ENCODE measurements at places on chromosomes 13 and 19.
A peak's percentile ranks its signal among the peaks of the same experiment; 100 is the strongest.

GRCh38 chr13:29594303-29594709 lies 1.2 kb downstream of the SLC7A1 start:
- DNase-seq = peak; percentile 31

- DNase-seq = no peak
Observed at GRCh38 chr13:110266983-110267382, 40.0 kb downstream of the COL4A1 start.

GRCh38 chr19:50486823-50487515 lies 10.3 kb upstream of the GARIN5A start:
- DNase-seq = peak; percentile 76

- no peak for DNase-seq
Observed at GRCh38 chr13:50090211-50090610, 75.0 kb downstream of the KCNRG start.

DNA sequence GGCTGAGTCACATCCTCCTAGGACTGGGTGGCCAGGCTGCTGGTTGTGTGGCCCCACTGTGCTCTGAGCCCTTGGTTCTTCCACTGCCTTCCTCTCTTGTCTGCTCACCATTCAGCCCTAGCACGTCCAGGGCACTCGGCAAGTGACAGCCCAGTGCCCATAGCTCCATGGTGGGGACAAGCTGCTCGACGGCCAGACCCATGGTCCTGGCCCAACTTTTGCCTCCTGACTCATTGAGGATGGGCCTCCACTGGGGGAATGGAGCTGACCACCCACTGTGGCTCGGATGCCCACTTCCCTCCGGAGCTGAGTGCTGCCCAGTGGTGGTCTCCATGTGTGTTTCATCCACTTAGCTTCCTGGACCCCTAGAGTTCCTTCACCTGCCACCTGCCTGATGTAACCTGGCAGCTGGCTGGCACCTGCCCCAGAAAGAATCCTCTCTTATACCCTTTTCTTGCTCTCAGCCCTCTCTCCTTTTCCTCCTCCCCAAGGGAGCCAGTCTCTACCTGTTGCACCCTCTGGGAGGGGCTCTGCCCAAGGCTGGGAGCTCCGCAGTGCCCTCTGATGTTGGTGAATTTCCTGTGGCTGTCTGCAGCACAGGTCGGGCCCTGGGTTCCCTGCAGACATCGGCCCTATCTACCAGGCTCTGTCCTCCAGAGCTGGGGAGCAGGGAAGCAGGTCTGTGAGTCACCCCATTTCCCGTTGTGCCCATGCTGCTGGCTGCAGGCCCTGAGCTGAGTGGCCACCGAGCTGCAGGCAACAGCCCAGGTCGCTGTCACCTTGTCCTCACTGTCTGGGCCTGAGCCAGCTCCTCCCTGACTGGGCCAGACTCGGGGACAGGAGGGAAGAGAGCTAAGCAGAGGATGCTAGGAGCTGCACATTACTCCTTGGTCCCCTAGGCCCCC lies 7.4 kb downstream of the CHST8 start:
- DNase-seq = no peak

DNA sequence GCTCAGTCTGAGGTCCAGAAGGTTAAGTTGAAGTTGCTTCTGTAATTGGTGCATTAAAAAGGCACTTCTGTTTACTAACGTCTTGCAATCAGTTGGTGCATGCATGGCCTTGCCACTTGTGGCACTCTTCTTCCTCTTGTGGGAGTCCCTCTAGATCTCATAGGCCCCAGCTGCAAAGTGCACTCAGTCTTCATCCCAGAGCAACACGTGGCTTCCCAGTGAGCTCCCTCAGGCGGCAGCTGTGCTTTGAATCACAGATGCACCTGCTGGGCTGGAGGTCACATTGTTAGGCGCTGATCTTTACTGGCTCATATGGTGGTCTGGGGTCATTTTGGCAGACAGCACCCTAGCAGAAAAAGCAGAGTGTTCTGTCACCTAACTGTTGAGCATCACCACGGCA lies 215.7 kb downstream of the ZNF536 start:
- DNase-seq = no peak

DNA sequence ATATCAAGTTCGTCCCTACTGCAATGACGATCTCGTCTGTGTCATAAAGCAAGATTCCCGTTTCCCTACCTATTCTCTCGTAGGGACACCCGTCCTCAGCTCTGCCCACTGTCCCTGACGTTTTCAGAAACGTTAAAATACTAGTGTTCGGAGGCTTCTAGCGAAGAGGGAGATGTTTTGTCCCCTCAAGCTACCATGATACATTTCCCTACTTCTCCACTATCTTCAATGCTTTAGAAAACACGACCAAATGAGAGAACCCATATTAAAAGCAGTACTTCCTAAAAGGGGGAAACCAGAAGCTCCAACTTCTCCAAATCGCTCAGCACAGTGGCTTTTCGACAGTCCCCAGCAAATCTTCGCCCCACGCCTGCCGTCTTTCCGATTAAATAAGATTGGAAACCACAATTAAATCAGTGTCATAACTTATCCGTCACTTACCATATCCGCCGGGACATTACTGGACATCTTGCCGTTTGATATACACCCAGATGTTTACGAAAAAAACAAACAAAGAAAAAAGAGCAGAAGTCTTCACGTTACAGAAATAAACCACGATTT lies 1.3 kb downstream of the UBL3 start:
- peak; percentile 29 for DNase-seq

GRCh38 chr13:66410314-66410713 lies 819.8 kb downstream of the PCDH9 start:
- DNase-seq = no peak

DNA sequence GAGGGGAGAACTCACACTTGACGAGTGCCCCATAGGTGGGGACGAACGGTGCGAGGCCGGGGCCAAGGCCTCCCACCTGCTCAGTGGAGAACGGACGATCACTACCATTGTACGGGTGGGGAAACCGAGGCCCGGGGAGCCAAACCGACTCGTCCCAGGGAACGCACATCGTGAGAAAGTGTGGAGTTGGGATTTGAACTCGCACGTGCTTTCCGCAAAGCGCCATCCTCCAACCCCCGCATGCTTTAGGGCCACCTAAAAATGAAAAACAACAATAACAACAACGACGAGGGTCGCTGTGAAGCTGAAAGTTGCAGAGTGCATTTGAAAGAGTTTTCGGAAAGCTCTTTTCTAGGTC lies 458 bp downstream of the ARHGEF1 start:
- DNase-seq = no peak

GRCh38 chr13:78198419-78198818 lies 279.8 kb upstream of the EDNRB start:
- no peak for DNase-seq

DNA sequence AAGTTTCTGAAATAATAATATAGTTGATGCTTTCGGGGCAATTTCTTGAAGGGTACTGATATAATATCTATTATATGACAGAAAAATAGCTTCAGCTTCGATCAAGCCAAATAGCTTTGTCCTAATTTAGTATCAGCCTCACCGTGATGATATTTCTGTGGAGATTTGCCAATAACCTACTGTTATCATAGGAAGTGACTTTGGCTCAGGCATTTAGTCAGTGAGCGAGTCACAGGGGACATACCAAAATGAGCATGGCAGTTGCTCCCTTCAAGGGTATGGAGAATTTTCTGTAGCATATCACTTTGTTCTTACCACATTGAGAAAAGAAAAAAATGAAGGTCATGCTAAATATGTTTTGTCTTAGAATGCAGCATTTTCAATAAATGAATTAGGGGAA lies 767.6 kb upstream of the SLITRK1 start:
- no peak for DNase-seq

- no peak for DNase-seq
Observed at GRCh38 chr19:35246466-35247092, 2.2 kb upstream of the LSR start.

DNA sequence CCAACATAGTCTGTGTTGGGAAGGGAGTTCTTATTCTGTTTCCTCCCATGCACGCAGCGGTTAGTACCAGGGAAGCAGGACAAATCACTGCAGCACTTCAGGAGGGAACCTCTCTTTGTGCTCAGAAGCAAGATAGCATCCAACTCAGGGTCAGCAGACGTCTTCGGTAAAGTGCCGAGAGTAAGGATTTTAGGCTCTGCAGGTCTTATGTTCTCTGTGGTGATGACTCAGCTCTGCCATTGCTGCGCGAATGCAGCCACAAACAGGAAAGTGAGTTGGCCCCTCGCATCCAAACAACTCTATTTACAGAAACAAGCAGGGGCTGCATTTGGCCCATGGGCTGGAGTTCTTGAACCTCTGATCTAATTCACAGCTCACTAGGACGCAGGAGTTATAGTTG lies 122.1 kb upstream of the SPATA13 start:
- no peak for DNase-seq

- no peak for DNase-seq
Observed at GRCh38 chr19:56106397-56106849, 14.7 kb downstream of the ZNF787 start.

DNA sequence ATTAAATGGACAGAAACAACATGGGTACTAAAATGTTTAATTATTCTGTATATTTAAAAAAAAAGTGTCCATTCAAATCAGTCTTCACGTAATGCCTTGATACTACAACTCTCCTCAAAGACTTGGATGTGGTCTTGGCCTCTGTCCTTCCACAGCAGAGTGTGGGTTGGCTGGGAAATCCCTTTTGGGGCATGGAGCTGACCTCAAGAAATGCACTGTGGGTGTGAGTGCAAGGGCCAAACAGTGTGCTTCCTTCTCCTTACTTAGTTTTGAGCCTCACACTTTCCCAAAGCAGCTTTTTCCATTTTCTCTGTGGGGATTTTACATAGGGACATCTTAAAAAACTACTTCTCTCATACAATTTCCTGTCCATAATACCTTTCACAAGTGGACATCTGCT lies 607.4 kb downstream of the EFNB2 start:
- no peak for DNase-seq

- DNase-seq = no peak
Observed at GRCh38 chr19:30207357-30207756, 164.8 kb upstream of the ZNF536 start.

GRCh38 chr19:21434967-21435544 lies 38.1 kb downstream of the ZNF493 start:
- no peak for DNase-seq

GRCh38 chr13:113734826-113735125 lies 24.2 kb upstream of the TMEM255B start:
- DNase-seq = no peak

DNA sequence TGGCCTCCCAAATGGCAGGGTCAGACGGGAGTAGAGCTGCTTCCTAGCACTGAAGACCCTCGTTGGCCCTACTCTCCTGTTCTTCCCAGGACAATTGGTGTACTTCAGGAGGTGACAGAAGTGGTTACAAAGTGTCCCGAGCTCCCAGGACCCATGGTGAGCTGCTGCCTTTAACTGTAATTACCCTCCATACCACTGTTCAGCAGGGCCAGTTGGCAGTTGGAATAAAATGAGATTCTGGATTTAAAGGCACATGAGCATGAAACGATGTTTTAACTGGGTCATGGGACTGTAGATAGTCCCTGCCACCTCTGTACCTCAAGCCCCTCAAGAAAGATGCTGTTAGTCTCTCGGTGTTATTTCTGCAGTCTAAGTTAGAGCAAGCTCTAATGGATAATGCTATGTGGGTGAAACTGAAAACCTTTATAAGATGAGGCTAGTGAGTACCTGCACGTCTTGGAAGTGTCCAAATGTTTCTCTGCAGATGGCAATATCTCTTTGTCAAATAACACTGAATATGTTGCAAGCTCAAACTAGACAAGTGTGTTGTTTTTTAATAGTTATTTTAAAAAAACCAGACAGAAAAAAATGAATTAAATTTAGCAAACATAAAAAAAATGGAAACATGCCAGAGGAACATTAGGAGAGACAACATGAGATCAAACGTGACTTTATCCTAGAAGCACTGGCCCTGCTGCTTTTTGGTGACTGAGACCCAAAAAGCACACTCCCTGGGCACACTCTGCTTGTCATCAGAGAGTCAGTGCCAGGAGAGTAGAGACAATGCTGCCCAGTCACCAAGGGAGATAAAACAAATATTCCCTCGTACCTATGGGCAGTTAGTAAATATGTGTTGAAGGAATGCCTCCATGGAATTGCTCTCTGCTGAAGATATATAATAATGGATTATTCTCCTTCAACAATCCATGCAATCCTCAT lies 266.3 kb downstream of the LMO7 start:
- no peak for DNase-seq

DNA sequence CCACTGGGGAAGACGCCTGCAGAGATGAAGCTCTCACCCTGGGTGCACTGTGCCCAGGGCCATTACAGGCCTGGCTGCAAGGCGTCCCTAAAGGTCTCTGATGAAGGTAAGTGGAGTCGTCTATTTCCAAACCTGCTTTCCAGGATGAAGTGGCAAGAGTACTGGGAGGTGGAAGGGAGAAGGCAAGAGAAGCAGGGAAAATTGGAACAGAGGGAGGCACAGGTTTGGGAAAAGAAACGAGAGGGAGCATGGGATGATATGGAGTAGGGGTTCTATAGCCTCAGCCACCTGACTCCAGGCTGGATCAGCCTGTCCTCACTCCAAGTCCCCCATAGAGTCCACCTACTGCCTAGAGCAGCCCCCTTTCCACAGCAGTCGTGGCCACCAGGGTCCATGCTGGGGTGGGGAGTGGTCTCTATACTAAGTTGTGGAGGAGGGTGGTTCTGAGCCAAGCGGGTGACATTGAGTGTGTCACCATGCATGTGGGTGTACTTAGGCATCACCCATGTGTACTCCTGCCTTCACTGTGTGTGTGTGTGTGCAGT lies at the start of gene OR10H5:
OR10H5 (plus strand) TSS at position 51 of the 545 bp plus-strand sequence. CDS start 6,388 bp downstream, outside the sequence.
- no peak for DNase-seq

- DNase-seq = no peak
Observed at GRCh38 chr13:110641055-110642015, 26.0 kb downstream of the NAXD start.

DNA sequence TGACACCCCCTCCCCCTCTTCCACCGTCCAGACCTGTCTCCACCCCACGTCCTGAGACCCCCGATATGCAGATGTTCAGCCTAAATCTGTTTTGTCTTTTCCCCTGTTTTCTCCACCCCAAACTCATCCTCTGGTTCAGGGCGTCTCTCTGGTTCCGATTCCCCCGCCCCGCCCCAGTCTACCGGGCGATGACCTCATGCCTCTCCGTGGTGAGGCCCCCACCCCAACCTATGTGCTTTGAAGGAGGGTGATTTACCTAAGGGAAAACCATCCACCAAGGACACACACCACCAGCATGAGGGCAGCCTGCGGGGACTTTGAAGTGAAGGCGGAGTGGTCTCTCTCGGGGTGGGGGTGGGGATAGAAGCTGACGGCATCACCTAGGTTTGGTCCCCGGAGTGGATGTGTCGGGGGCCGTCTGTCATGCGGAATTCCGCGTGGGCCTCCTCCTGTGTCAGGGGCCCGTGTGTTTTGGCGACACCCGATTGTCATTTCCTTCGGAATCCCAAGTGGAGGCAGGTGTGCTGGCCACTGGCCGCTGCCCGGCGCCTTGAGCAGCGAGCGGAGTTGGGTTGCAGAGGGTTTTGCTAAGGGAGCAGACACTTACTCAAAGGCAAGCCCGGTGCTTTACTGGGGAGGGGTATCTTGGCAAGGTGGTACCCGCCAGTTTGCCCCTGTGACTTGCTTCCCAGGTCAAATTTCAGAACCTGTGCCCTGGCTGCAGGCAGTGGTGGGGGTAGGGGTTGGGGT lies 1.4 kb downstream of the FZR1 start:
- no peak for DNase-seq

GRCh38 chr13:110838867-110839538 lies 75.9 kb downstream of the ANKRD10 start:
- no peak for DNase-seq

Measured in stimulated activated CD4-positive, alpha-beta T cell treated with anti-CD3 and anti-CD28 coated beads, Interleukin-12 subunit alpha, Interleukin-12 subunit beta, amount 100 ng/mL, for 48 hours (primary cell).